ENCODE measurements at places on chromosomes 2 and 18.

DNA sequence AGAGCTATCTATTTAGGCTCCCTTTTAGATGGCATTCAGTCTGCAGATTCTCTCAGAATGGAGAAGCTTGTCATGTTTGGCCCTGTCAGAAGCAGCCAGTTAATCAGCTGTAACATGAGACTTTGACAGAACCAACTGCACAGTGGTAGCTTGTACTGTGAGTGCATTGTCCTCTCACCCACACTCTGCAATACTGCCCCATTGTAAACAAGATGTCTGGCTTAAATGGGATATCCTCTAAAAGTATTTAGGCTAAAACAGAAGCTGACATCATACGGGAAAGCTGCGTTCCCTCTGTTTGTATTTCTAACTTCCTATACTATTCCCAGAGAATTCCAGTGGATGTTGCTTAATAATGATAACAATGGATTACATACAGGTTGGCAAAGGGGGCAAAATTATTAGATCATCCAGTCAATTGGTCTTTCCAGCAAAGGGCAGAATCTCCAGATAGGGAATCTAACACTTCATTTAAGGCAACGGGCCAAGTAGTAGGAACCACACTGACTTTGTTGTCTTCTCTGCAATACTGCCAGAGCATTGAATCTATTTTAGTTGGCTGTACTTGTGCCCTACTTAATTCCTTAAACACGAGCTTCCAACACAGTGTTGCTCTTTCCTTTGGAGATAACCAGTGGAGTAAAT, 15.4 kb upstream of the STAT4 start:
- no peak for DNase-seq

- no peak for DNase-seq
Observed at GRCh38 chr2:3986063-3986462, 282.7 kb downstream of the DCDC2C start.

DNA sequence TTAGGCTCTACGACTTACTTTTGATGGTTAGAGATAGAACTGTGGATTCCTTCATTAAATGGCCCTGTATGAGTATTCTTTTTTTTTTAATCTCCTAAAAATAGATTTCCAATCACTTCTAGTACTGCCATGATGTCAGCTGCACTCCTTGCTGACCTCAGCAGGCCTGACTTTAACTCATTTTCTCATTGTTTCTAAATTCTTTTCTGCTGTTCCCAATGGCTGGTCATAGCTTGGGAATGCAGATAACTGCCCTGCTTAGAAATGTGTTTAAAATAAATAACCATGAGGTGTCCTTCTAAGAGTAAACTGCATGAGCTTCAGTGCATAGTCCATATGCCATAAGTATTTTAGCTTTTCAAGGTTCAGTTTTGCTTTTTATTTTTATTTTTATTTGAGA, 15.7 kb downstream of the CCDC85A start:
- no peak for DNase-seq

GRCh38 chr2:156343940-156344301, 11.4 kb upstream of the NR4A2 start:
- no peak for DNase-seq

GRCh38 chr2:191474464-191474863, 203.5 kb upstream of the NABP1 start:
- DNase-seq, result no peak

- DNase-seq, result no peak
Observed at GRCh38 chr2:64615844-64616536, 37.7 kb downstream of the SERTAD2 start.

- DNase-seq, result no peak
Observed at GRCh38 chr18:23593720-23594119, 7.4 kb upstream of the NPC1 start.

GRCh38 chr2:175792199-175792598, 209.9 kb downstream of the LNPK start:
- DNase-seq, result no peak

DNA sequence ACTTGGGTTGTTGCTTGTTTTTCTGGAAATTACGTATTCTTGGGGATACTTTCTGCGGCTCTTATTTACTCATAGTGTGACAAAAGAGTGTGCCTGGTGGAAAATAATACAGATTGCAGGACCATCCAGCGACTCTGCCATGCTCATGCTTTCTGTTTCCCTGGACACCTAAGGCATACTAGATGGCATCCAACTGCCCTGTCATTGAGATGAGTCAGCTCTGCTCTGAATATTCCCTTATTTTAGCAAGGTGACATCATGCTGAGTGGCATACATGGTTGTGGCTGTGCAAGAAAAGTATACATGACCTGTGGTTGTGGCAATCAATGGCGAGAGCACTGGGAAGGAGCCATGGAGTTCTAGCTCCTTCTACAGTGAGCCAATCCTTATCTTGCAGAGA, 471.0 kb downstream of the TMEM182 start:
- no peak for DNase-seq
